ENCODE measurements at places on chromosomes 2 and 18.

DNA sequence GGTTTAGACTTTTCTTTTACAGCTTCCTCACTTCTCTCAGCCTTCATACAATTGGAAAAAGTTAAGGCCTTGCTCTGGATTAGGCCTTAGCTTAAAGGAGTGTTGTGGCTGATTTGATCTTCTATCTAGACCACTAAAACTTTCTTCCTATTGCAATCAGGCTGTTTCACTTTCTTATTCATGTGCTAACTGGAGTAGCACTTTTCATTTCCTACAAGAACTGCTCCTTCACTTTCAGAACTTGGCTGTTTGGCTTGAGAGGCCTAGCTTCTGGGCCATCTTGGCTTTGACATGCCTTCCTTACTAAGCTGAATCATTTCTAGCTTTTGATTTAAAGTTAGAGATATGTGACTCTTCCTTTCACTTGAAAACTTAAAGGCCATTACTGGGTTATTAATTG is 114.3 kb downstream of the ARHGEF4 start:
- DNase-seq, result no peak

GRCh38 chr2:27803046-27803445 is 31.5 kb downstream of the MRPL33 start:
- DNase-seq, result no peak

GRCh38 chr2:55837073-55837472 is 86.5 kb downstream of the EFEMP1 start:
- DNase-seq, result no peak

DNA sequence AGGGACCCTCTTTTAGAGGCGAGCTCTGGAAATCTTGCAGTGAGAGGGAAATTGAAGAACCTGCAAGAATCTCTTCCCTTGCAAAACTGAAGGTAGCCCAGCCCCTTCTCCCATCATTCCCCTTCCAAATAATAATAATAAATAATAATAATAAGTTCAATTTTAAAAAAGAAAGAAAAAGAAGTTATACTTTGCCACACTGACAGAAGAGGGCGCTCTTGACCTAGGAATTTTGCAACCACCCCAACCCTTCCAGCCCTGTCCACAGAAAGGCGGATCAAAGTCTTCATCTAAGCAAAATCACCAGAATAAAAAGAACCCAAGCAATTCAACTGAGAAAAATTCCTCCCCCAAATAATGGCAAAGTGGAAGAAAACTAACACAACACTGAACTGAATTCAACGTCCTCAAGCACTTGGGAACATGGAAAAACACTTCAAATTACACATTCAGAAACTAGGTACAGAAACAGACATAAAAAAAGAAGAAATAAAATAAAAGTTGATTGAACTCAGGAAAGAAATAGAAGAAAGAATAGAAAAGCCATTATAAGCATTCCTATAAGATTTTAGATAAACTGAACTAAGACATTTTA is 98.9 kb upstream of the GLS start:
- DNase-seq, result peak; percentile 40

DNA sequence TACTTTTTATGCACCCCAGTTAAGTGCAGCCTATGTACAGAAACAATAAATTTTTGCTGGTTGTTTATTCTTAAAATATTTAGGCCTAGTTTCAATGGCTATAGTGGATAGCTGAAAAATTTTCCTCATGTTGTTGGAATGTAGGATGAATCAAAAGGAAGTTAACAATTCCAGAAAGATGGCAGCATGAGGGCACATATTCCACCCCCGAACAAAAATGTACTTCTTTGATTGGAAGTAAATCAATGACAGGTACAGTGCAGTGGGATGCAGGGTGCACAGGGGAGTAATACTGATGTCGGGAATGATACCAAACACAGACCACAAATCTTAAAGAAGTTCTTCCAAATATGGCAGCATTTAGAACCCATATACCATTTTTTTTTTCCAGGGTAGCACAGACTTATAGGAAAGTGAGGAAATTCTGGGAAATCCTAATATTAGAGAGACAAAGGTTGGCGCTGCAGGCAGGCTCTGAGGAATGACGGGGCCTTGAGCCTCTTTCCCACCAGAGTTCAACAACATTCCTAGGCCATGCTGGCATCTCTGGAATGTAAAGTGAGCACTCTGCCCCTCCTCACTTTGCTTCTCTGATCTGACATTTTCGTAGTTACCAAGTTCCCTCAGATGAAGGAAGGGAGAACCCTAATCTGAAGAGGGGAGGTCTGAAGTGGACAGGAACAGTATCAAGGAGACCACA is 36.6 kb upstream of the IKZF2 start:
- DNase-seq, result no peak

DNA sequence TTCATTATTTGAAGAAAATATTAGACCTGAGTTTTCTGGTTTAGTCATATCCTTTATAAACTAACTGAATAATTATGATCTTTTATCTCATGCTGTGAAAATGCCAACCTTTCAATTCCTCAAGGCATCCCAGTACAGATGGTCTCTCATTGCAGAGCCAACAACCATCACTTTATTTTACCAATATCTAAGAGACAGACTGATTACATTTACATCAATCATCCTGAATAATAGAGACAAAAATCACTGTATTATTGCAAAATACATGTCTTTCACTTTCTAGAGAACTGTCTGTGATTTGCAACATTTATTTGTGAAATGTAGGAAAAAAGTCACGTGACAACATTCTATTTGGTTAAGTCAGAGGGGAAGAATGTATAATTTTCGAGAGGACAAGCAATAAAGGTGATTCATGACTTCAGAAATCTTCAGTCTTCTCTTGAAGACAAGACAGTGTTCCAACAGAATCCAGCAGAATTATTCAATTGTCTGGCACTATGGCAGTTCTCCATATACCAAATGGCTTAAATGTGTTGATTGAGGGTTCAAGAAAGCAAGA is 503.6 kb upstream of the SYT4 start:
- no peak for DNase-seq

DNA sequence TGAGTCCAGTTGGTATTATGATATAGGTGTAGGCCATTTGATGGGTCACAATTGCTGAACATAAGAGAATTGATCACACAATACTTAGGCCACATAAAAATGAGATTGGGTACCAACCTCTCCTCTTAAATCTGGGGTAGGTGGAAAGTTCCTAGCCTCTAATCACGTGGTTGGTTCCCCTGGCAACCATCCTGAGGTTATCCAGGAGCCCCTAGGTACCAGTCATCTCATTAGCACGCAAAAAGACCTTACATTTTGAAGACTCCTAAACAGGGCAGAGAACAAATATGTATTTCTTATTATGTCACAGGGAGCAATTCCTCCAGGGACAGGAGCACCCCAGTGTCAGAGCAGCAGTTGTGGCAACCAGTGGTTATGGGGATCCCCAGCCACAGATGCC is 12.7 kb upstream of the SELENOI start:
- DNase-seq, result no peak

- DNase-seq, result no peak
Measured at GRCh38 chr2:63736354-63736753, 105.3 kb upstream of the UGP2 start.

- no peak for DNase-seq
Measured at GRCh38 chr2:68362749-68363148, 2.3 kb upstream of the PLEK start.

GRCh38 chr18:57128220-57128932 is 18.5 kb upstream of the BOD1L2 start:
- DNase-seq, result no peak

- DNase-seq, result no peak
Measured at GRCh38 chr2:56713161-56713676, 529.4 kb downstream of the CCDC85A start.

DNA sequence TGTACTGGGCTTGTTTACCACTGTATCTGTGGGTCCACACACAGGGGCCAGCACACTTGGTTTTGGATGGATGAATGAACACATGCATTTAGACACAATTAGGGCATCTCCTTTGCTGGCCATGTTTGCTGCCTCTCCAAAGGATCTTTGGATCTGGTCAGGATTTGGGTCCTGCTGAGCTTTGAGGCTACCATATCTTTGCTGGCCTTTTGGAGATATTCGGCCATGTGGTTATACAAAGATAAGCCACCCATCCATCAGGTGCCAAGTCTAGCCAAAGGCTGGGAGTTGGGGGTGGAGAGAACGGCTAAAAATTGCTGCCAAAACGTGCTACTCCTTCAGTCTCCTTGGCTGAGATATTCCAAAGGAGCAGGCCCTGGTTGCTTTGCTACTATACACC is 18.2 kb upstream of the FZD7 start:
- no peak for DNase-seq

DNA sequence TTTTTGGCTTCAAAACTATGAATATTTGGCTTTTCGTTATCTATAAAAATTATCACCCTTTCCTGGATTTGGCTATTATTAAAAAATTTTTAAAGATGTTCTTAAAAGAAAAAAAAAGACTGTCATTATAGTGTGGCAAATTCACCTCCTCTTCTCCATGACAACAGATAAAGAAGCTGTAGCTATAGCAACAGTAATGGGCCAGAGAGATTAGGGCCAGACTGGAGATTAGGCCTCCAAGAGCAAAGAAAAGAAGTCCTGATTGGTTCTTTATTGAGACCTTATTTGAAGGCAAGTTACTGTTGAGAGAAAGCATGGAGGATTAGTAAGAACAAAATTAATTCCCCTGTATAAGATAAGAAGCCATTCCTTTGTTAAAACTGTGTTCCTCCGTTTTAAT is 812.5 kb downstream of the DCC start:
- no peak for DNase-seq

DNA sequence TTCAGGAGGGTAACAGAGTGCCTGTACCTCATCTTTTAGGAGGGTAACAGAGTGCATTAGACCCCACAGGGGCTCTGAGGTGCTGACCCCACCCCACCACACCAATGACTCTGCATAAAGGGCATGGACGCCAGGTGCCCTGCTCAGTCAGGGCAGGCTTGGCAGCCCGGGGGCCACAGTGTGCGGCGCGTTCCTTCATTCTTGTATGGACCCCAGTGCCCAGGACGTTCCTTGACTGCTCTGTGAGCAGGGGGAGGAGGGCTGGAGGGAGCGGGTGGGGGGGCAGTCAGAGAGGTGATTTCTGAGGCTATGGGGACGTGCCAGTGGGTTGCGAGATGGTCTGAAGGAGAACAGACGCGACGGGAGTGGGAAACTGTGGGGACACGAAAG is 168.7 kb upstream of the NCK2 start:
- no peak for DNase-seq

DNA sequence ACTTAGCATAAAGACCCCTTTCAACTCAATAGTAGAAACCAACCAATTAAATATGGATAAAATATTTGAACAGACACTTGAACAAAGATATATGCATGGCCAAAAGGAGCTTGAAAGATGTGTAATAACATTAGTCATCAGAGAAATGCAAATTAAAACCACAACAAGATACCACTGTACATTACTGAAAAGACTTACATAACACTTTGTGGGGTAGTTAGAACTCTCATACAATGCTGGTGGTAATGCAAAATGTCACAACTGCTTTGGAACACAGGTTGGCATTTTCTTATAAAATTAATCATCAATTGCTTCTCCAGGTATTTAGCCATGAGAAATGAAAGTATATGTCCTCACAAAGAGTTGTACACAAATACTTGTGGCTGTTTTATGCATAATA is 60.7 kb downstream of the TTC27 start:
- DNase-seq, result no peak

DNA sequence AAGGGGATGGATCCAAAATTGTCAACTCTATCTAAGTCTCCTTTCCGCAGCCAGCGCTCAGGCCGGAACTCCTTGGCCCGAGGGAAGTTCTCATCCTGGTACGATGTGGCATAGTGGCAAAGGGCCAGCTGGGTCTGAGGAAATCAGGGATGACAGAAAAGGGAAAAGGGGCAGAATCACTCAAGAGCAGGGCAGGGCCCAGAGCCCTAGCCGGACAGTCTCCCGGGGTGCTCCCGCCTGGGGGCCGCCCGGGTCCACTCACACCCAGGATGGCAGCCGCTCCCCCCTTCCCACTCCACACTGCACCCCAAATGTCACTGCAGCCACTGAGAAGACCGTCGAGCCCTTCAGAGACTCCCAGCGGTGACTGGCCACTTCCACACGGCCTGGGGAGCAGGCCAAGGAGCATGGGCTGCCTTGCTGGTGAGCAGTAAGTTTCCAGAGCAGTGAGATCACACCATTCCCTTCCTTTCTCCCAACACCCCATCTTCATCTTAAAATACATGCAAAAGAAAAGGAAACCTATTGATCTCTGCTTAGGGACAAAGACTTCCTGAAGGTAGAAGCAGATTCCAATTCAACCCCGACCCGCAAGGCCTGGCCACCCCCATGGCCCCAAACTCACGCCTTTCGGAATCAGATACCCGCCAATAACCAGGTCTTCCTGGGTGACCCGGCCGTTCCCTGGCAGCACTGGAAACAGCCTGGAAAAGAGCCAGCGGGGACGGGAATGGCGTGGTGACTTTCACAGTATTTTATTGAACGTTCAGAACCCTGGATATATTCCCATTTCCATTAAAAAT is 26.7 kb downstream of the CYP27C1 start:
- DNase-seq, result no peak

GRCh38 chr18:27606741-27607140 is 421.6 kb upstream of the CHST9 start:
- DNase-seq, result no peak

- no peak for DNase-seq
Measured at GRCh38 chr2:225140723-225141122, 98.5 kb upstream of the DOCK10 start.

- DNase-seq, result peak; percentile 38
Measured at GRCh38 chr2:70995426-70995729, 705 bp upstream of the TEX261 start.

- DNase-seq, result no peak
Measured at GRCh38 chr2:44759823-44760222, 181.7 kb upstream of the SIX3 start.

DNA sequence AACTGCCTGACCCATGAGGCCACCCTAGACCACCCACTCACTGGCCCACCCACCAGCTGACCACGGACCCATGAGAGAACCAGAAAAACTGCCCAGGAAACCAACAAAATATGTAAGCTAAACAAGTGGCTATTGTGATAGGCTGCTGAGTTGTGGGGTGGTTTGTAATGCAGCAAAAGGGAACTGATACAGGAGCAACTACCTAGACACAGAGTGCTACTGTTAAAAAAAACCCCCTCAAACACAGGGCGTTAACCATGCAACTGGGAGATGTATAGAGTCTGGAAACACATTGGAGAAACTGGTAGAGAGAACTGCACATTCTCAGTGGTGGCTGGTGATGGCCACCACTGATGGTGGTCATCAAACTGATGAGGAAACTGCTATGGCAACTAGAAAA is 206.3 kb upstream of the GYPC start:
- no peak for DNase-seq

DNA sequence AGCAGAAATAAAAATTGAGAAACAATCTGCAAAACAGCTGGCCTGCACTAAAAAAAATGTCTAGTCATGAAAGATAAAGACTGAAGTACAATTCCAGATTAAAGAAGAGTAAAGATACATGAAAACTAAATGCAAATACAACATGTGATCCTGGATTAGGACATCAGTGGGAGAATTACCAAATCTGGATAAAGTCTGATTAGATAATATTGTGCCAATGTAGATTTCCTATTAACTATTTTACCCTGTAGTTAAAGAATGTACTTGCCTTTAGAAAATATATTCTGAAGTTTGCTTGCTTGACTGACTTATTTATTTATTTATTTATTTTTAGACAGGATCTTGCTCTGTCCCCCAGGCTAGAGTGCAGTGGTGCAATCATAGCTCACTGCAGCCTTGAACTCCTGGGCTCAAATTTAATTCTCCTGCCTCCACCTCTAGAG is 58.7 kb downstream of the ASXL2 start:
- no peak for DNase-seq

- no peak for DNase-seq
Measured at GRCh38 chr2:202005272-202005887, 28.3 kb upstream of the FZD7 start.

All from NCI-H1105 (cell line).